ENCODE measurements at places on chromosomes 16 and 17.

DNA sequence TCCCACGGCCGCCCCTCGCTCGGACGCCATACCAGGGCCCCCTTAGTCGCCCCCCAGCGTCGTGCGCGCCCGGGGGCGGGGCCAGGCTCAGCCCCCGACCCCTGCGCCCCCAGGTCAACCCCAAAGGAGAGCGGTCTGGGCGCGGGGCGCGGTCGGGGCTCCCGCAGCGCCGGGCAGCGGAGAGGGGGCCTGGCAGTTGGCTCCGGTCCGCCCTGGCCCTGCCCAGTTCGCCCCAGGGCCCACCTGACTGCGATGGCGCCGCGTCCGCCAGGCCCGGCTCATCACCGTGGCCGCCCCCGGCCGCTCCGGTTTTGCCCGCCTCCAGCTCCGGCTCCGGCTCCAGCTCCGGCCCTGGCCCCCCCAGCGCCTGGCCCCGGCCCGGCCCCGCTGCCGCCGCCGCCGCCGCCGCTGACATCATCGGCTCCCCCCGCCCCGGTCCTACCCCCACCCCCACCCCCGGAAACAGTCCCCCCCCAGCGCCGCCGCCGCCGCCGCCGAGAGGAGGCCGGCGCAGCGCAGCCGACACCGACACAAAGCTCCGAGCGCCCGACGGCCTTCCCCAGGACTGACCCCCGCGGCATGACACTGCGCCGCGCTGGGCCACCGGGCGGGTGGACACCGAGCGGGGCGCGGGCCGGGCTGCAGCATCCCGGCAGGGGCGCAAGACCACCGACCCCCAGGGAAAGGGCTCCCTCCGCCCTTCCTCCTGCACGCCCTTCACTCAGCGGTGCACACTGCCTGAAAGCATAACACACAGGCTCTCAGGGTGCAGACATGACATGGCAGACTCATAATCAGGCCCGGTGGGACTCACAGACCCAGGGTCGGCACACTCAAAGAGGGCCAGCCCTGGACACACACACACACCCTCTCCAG lies at the start of gene ZBTB4:
ZBTB4 (minus strand) TSS at position 419 of the 876 bp plus-strand sequence. CDS start 12,830 bp downstream, outside the sequence.
- peaks cover 86% of the 10 kb centered on the region for H3K4me1 ChIP-seq
- peak; percentile 93 for DNase-seq
- peaks cover 4% of the 10 kb centered on the region for H3K36me3 ChIP-seq
- H3K27ac ChIP-seq: peak within 1 kb of the TSS; percentile 99
- no peaks in the 10 kb centered on the region for H3K27me3 ChIP-seq

- H3K4me1 ChIP-seq: no peaks in the 10 kb centered on the region
- peaks cover 65% of the 10 kb centered on the region for H3K27me3 ChIP-seq
- DNase-seq: no peak
- no peak overlapping the region for H3K4me3 ChIP-seq
- H3K27ac ChIP-seq: no peak overlapping the region
Observed at GRCh38 chr16:54373534-54374520, 87.2 kb upstream of the IRX3 start.

- H3K27me3 ChIP-seq: no peaks in the 10 kb centered on the region
- peak overlapping the region; percentile 85 for H3K4me3 ChIP-seq
- H3K36me3 ChIP-seq: no peaks in the 10 kb centered on the region
- peak; percentile 89 for DNase-seq
- H3K27ac ChIP-seq: peak overlapping the region; percentile 90
Observed at GRCh38 chr16:88784074-88784855, 755 bp downstream of the PIEZO1 start.

- no peak overlapping the region for H3K27ac ChIP-seq
- H3K4me3 ChIP-seq: no peak overlapping the region
- no peaks in the 10 kb centered on the region for H3K27me3 ChIP-seq
- no peaks in the 10 kb centered on the region for H3K36me3 ChIP-seq
- DNase-seq: peak; percentile 36
Observed at GRCh38 chr16:2432286-2432685, 3.0 kb downstream of the CCNF start.

GRCh38 chr16:85829171-85829719 lies 29.8 kb downstream of the COX4I1 start:
- H3K4me1 ChIP-seq: peaks cover 5% of the 10 kb centered on the region
- no peak overlapping the region for H3K4me3 ChIP-seq
- peak overlapping the region; percentile 65 for H3K27ac ChIP-seq
- H3K27me3 ChIP-seq: peaks cover 24% of the 10 kb centered on the region
- DNase-seq: no peak
- H3K36me3 ChIP-seq: no peaks in the 10 kb centered on the region

- H3K36me3 ChIP-seq: peaks cover 25% of the 10 kb centered on the region
- H3K27me3 ChIP-seq: no peaks in the 10 kb centered on the region
- no peak overlapping the region for H3K27ac ChIP-seq
- peaks cover 26% of the 10 kb centered on the region for H3K4me1 ChIP-seq
Observed at GRCh38 chr16:67278773-67279295, 498 bp upstream of the PLEKHG4 start.

DNA sequence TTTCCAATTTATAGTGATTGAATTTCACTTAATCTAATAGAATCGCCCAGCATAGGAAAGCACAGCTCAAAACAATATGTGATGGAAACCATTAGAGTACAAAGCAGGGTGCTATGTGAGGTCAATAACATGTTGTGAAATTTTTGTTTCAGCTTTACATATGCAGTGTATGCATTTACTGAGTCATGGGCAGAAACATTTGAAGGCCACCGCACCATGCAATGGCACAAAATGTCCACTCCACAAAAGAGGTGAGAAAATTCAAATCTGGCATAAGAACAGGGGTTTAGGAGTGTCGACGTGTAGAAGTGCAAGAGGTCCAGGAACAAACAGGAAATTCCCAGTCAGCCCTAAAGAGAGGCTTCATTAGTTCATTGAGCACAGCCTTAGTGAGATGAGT lies 131.2 kb downstream of the ANKFN1 start:
- H3K27me3 ChIP-seq: no peaks in the 10 kb centered on the region
- no peaks in the 10 kb centered on the region for H3K4me1 ChIP-seq
- H3K27ac ChIP-seq: no peak overlapping the region
- H3K36me3 ChIP-seq: no peaks in the 10 kb centered on the region
- DNase-seq: no peak

- no peaks in the 10 kb centered on the region for H3K4me1 ChIP-seq
- H3K36me3 ChIP-seq: peaks cover 9% of the 10 kb centered on the region
- no peaks in the 10 kb centered on the region for H3K27me3 ChIP-seq
- DNase-seq: no peak
- H3K4me3 ChIP-seq: no peak overlapping the region
Observed at GRCh38 chr17:72760368-72760767, 332.1 kb downstream of the SLC39A11 start.

- H3K27me3 ChIP-seq: no peaks in the 10 kb centered on the region
- no peaks in the 10 kb centered on the region for H3K4me1 ChIP-seq
- H3K36me3 ChIP-seq: no peaks in the 10 kb centered on the region
- H3K27ac ChIP-seq: no peak overlapping the region
- no peak for DNase-seq
Observed at GRCh38 chr17:73128496-73128895, 36.0 kb upstream of the SLC39A11 start.

DNA sequence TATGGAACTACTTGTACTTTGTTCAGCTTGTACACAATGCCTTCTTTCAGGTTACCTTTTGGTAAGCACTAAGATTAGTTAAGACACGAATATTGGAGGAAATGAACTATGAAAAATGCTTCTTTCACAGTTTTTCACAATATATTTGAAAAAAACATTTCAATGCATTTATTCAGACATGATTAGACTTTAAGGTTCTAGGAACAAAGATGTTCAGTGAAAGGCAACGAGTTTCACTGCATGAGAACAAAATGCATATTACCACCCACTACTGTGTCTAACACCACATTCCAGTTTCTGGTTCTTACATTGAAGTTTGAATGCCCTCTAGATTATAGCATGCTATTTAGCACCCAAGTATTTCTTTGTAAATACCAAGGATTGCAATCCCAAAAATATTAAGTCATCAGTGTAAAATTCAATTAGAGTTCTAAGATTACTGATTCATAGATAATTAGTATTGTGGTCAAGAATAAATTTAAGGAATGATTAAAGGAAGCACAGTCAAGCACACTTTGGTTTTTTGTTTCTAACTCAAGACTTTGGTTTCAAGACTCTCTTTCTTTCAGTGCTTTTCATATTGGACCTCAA lies 261.7 kb downstream of the CEP112 start:
- H3K4me1 ChIP-seq: no peaks in the 10 kb centered on the region
- H3K36me3 ChIP-seq: peaks cover 6% of the 10 kb centered on the region
- H3K27ac ChIP-seq: no peak overlapping the region
- H3K27me3 ChIP-seq: no peaks in the 10 kb centered on the region

- no peaks in the 10 kb centered on the region for H3K4me1 ChIP-seq
- peaks cover 25% of the 10 kb centered on the region for H3K36me3 ChIP-seq
Observed at GRCh38 chr17:28700830-28701492, 10.7 kb downstream of the PROCA1 start.

- no peaks in the 10 kb centered on the region for H3K27me3 ChIP-seq
- no peaks in the 10 kb centered on the region for H3K36me3 ChIP-seq
- DNase-seq: no peak
- H3K27ac ChIP-seq: no peak overlapping the region
- no peak overlapping the region for H3K4me3 ChIP-seq
Observed at GRCh38 chr16:80007231-80007630, 406.7 kb upstream of the MAF start.

DNA sequence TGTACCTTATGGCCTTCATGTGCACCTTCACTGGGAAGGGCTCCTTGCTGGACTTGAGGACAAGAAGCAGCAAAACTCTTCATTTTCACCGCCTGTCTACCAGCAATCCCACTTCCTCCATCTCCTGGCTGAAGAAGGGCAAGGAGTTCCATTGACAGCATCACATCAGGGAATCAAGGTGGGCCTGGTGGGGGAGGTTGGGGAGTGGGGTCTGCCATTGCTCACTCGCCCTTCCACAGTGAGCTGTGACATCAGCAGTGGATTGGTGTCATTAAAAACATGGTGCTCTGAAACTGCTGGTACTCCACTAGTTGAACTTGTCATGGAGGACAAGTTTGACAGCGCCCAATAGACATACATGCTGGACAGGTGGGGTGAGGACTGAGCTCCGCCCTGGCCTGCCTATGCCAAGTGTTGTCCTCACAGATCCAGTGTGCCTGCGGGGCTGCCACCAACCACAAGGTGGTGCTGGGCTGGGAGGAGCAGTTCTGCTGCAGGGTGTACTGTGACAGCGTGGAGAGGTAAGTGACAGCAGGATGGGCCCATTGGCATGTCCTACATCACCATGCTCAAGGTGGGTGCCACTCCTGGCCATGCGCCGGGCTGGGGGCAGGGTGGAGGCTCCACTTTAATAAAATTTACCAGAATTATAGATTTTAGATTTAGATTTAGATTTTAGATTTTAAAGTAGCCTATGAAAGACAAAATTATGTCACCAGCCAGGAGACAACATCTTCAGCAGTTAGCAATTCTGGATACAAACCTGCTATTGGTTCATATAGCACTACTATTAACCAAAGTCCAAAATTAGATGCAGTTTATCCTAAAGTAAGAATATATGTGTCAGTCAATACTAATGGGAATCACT lies 1729.1 kb downstream of the TP53TG3F start:
- no peaks in the 10 kb centered on the region for H3K36me3 ChIP-seq
- H3K27ac ChIP-seq: no peak overlapping the region
- DNase-seq: no peak
- no peaks in the 10 kb centered on the region for H3K27me3 ChIP-seq
- H3K4me1 ChIP-seq: no peaks in the 10 kb centered on the region
- H3K4me3 ChIP-seq: no peak overlapping the region

DNA sequence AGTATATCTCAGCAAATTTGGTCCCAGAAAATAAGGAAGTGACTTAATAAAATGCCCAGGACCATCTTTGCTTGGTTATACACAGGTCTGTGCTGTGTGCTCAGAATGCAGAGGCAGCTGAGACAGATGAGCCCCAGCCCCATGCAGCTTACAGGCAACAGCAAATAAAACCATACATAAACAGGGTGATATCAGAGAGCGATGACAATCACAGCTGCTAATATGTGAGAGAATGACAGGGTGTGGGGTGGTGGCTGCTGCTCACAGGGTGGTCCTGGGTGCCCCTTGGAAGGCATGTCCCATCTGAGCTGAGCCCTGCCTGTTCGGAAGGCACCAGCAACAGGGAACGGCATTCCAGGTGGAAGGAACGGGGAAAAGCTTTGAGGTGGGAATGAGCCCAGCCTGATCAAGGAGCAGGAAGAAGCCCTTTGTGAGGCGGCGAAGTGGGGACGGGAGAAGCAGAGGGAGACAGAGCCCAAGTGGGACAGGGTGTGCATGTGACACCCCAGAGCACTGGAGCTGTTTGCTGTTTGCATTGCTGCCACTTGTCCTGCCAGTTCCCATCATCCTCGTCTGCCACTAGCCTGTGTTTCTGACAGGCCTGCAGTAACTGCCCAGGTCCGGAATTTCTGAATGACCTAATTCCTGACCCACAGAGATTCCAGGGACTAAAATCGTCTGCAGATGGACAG lies 150.5 kb downstream of the KATNIP start:
- DNase-seq: peak; percentile 36
- no peak overlapping the region for H3K27ac ChIP-seq
- H3K36me3 ChIP-seq: peaks cover 16% of the 10 kb centered on the region

GRCh38 chr16:88196471-88197400 lies 186.0 kb upstream of the ZNF469 start:
- no peaks in the 10 kb centered on the region for H3K27me3 ChIP-seq
- H3K36me3 ChIP-seq: no peaks in the 10 kb centered on the region
- peak; percentile 52 for DNase-seq

DNA sequence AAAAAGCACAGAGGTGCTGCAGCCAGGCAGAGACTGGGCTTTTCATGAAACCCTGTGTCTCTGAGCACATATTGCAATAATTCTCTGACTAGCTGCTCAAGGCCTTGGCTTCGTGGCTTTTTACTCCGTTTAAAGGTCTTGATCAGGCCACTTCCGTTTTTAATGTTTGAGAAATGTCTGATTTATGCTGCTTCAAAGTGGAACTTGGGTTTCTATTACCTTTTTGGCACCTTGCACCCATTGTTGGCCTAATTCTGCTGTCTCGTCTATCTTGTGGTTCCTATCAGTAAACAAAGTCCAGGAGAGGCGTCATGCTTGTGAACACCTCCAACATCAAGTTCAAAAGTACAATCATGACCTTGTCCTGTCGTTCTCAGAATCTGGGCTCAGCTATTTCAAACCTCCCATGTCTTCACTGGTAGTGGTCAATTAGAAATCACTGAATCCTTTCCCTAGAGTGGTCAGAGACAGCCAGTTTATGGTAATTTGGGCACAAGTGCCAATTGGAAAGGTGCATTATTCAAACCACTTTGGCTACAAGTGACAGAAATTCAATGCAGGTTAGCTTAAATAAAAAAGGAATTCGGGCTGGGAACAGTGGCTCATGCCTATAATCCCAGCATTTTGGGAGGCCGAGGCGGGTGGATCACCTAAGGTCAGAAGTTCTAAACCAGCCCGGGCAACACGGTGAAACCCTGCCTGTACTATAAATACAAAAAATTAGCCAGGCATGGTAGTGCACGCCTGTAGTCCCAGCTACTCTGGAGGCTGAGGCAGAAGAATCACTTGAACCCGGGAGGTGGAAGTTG lies 33.3 kb upstream of the METTL9 start:
- no peak for DNase-seq
- no peak overlapping the region for H3K27ac ChIP-seq
- no peak overlapping the region for H3K4me3 ChIP-seq

DNA sequence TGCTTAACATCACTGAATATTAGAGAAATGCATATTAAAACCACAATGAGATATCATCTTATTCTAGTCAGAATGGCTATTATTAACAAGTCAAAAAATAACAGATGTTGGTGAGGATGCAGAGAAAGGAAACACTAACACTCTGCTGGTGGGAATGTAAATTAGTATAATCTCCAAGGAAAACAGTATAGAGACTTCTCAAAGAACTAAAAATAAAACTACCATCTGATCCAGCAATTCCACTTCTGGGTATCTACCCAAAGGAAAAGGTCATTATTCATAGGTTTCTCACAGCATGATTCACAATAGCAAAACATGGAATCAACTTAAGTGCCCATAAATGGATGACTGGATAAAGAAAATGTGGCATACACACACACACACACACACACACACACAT lies 166.4 kb downstream of the CEP112 start:
- H3K27ac ChIP-seq: no peak overlapping the region
- DNase-seq: no peak
- no peaks in the 10 kb centered on the region for H3K27me3 ChIP-seq

Data from spleen (tissue), 13 donors.